Stimulated activated CD4-positive, alpha-beta T cell treated with anti-CD3 and anti-CD28 coated beads, Interleukin-15, amount 100 ng/mL, for 1 hour (primary cell): ENCODE measurements at places on chromosomes 12 and 14.

DNA sequence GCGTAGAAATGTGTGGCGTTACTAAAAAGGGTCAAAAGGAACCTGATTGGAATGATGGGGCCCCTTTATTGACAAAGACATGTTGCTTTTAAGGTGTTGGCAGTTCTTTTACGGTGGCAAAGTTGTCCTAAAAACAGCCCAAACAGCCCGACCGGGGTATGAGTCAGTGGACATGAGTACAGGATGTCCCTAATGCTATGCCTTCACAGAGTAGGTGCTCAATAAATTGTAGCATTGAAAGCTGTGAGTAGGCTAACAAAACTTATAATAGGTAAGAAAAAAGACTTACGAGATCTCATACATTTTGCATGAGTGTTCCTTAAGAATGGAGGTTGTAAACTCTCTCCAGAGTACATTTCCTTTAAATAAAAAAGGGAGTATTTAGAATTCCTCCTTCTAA lies 2.6 kb downstream of the ELK3 start:
- no peak for DNase-seq

GRCh38 chr14:48582938-48583337 lies 907.5 kb upstream of the MDGA2 start:
- no peak for DNase-seq

DNA sequence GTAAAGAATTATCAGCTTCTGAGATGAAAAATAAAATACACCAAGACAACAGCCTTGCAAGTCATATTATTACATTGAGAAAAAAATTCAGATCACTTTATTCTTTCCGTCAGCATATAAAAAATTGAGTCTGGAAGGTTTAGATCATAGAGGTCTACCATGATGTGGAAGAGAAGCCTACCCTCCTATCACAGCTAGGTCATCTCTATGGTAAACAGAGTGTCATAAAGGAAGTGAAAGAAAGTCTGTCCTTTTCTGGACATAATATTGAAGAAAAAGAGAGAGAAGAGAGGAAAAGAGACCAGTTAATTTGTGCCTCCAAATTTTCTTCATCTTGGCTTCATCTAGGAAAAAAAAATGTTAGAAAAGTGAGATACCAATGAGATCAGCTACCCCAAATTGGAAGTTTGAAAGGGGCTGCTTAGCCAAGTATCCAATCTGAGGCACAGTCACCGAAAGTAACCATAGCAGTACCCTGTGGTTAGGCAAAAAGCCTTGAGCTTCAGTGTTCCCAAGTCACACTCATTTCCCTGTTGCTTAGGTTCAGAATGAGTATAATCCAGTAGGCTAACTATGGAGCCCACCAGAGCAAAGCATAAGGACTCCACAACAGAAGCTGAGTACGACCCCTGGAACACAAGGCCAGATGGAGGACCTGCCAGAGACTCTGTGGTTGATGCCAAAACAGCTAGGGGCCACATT lies 38.1 kb downstream of the DUSP6 start:
- no peak for DNase-seq

- DNase-seq: no peak
These were observed 182.0 kb downstream of the CAND1 start for GRCh38 chr12:67451206-67451605.

GRCh38 chr12:15982471-15982870 lies 71.3 kb downstream of the DERA start:
- DNase-seq: no peak

DNA sequence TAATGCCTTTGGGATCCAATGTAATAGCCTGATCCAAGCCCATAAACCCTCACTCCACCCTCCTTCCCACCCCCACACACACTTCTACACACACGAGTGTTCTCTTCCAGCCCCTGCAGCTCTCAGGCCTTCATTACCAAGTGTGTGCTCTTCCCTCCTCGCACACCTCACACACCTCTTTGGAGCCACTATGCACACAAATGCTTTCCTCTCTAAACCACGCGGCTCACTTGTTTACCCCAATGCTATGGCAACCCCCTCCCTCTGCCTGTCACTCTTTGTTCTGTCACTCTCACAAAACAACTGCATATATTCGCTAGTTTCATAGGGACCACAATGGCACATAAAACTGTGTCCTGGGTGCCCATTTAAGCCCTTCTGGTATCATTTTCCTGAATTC lies 35.1 kb downstream of the PPP2R5E start:
- DNase-seq: no peak

GRCh38 chr12:98513379-98514322 lies 1.7 kb upstream of the TMPO start:
- DNase-seq: no peak

- no peak for DNase-seq
These were observed 29.0 kb upstream of the AMN start for GRCh38 chr14:102893452-102893851.

- no peak for DNase-seq
These were observed 2.9 kb downstream of the SP7 start for GRCh38 chr12:53333289-53333688.

DNA sequence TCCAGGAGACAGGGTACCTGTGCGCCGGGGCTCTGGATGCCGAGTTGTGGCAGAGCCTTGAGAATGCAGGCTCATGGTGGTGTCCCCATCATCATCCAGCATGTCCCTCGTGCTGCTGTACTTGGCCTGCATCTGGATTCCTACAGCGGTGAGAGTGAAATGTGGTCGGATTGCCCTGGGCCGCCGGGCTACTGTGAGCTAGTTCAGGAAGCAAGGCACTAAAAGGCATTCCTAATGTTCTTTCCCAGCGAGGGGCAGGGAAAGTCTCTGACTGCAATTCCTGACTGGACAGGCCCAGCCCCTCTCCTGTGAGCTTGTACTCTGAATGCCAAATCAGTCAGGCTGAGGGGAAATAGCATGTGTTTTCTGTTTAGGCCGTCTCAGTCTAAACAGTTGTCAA lies at the start of gene CLEC1A:
Gene CLEC1A (minus strand): TSS at position 195 of the 400 bp plus-strand sequence. CDS start 63 bp downstream, at position 132.
- DNase-seq: no peak

GRCh38 chr12:11748903-11749302 lies 99.4 kb downstream of the ETV6 start:
- DNase-seq: no peak

DNA sequence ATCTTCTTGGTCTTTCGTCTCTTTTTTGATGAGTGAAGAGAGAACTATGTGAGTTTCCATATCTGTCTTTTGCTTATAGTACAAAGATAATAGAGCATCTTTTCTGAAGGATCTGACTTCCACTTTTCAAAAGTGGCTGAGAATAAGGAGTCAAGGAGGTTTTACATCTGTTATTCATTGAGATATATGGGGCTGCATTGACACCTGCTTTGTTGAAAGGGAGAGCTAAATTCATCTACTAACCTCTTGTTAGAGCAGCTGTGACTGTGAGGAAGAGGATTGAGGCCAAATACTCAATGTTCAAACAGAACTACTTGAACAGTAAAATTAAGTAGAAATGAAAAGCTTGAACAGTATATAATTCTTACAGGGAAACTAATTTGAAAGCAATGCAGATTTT lies 130.2 kb upstream of the ATP2B1 start:
- no peak for DNase-seq

GRCh38 chr14:52877628-52878027 lies 73.2 kb downstream of the FERMT2 start:
- no peak for DNase-seq

- DNase-seq: no peak
These were observed 14.8 kb downstream of the OSBPL8 start for GRCh38 chr12:76544601-76545261.

DNA sequence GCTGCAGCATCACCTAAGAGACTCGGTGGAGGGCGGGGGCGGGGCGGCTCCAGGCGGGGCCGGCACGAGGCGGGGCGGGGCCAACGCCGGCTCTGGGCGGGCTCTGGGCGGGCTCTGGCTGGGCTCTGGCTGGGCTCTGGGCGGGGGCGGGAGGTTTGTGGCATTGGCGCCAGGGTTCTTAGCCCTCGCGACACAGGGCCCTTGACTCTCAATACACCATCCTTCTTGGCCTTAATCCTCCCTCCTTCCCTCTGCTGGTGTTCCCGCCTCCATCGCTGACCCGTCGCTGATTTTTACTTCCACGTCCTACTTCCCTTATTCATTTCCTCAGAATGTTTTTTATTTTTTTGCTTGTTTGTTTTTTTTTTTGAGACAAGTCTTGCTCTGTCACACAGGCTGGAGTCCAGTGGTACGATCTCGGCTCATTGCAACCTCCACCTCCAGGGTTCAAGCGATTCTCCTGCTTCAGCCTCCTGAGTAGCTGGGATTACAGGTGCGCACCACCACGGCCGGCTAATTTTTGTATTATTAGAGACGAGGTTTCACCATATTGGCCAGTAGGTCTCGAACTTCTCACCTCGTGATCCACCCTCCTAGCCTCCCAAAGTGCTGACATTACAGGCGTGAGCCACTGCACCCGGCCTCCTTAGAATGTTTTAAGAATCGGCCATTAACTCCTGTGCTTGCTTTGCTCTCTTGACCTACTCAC lies at the start of gene BLTP3B:
Gene BLTP3B (minus strand): TSS at position 24 of the 709 bp plus-strand sequence. CDS start 239 bp downstream, outside the sequence.
- peak; percentile 83 for DNase-seq

DNA sequence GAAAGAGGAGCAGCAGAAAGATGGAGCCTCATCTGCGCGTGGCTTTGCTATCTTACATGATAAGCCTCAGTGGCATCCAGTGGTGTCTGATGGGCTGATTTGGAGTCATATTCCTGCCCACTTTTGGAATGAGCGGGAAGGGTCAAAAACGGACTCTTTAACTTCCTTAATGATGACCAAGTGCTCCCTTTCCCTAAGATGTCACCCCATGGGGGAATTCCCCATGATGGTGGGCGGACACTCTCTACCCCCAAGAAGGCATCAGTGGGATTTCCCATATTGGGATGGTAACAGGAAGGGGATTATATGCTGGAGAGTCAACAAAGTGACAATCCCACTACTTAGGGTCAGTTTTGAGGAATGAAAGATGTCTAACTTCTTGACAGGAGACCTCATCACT lies 110.9 kb downstream of the GPATCH2L start:
- no peak for DNase-seq

DNA sequence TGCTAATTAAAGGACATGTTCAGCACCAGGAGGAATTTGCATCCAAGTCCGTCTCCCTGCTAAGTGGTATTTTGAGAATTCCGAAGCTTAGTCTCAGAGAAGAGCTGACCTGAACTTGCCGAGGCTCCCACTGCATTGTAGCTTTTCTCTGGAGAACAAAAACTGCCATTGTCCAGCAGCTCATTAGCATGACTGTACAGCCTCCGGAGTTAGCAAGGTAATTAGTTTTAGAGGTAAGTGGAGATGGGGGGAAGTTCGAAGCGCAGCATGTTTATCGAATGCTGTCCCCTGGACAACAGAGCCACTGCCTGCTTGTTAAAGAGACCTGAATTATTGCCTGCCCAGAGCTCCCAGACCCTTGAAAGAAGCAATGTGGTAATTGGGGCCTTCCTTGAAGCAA lies 160.3 kb upstream of the PELI2 start:
- no peak for DNase-seq

GRCh38 chr14:59090572-59090971 lies 97.9 kb upstream of the DAAM1 start:
- DNase-seq: no peak

DNA sequence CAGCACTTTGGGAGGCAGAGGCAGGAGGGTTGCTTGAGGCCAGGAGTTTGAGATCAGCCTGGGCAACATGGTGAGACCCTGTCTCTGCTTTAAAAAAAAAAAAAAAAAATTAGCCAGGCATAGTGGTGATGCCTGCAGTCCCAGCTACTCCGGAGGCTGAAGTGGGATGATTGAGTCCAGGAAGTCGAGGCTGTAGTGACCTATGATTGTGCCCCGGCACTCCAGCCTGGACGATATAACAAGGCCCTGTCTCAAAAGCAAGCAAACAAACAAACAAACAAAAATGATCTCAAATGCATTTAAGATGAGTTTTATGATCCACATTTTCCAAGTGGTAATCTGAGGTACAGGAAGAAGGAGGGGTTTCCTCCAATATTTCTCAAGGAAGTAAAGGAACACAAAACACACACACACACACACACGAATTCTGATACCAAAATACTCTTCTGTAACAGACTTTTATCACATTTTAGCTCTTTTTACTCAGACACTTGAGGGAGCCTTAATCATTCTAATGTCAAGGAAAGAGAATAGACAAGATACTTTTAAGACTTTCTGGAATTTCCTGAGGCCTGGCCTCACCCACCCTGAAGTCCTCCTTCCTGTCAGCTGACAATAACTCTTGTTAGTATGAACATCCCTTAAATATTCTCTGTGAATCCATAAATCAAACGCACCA lies 44.4 kb upstream of the CERS5 start:
- DNase-seq: no peak

- DNase-seq: no peak
These were observed 14.0 kb downstream of the LRTM2 start for GRCh38 chr12:1834186-1834925.

- DNase-seq: no peak
These were observed 39.0 kb downstream of the SLCO1B1 start for GRCh38 chr12:21169878-21170472.
